ENCODE measurements at places on chromosomes 4 and X.

GRCh38 chr4:127410201-127410600 is 222.6 kb upstream of the INTU start:
- DNase-seq, result no peak

GRCh38 chr4:151887031-151887815 is 126.4 kb upstream of the GATB start:
- no peak for DNase-seq

GRCh38 chr4:1241466-1241935 is 7.4 kb downstream of the CTBP1 start:
- DNase-seq, result no peak

- DNase-seq, result no peak
Measured at GRCh38 chrX:9656871-9657270, 108.8 kb downstream of the GPR143 start.

GRCh38 chr4:88859191-88859812 is 161.7 kb upstream of the NAP1L5 start:
- DNase-seq, result no peak

DNA sequence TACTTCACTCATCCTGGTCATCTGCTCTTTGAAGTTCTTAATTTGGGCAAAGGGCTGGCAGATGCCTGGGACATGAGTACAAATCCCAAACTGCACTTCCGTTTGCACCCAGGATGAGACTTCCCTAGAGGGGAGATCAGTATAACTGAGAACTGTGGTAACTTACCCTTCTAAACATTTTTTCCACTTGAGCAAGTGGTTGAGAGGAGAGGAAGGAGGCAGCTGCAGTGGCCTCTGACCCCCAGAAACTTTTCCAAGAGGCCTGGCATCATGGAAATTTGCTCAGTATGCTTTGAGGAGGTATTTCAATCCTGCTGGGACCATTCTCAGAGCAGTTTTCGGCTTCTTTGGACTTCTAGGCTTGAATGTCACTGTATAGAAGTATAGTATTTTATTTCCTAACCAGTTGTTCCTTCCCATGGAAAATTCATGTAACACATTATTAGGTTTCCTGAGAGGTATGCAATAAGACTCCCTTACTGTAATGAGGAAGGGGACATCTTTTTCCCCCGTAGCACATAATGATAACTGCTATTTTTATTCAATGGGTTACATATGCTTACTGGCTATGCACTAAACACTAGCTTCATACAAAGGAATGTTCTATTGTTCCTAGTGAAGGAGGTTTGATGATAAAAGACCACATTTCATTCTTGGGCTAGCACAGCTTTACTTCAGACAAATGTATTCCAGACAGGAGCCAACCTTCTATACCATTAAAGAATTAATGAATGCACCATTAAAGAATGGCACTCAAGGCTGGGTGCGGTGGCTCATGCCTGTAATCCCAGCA is 129.3 kb downstream of the SHROOM3 start:
- DNase-seq, result no peak

GRCh38 chrX:30246769-30247489 is at the start of gene MAGEB1:
TSS of gene MAGEB1 (plus strand) at chrX:30247146. CDS start at chrX:30250494, 3,348 bp downstream.
- DNase-seq, result no peak

DNA sequence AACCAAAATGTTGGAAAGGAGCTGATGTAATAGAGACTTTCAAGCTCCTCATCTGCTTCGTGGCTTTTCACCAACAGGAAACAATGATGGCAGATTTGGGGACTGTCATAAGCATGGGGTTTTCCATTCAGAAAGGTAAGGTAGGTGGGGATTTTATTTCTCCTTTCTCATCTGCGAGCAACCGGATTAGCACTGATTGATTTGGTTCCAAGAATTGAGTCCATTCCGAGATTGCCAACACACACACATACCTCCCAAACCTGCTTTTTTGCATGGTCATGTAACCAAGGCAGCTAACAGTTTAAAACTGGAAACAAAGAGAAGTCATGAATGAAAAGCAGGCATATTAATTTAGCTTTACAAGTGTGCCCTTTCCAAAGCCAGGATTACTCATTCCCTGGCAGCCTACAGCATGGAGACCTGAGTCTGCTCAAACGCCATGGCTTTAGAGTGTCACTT is 63.0 kb upstream of the LNX1 start:
- no peak for DNase-seq

- DNase-seq, result no peak
Measured at GRCh38 chrX:40140706-40141499, 43.1 kb upstream of the BCOR start.

- no peak for DNase-seq
Measured at GRCh38 chr4:10047967-10048366, 26.7 kb upstream of the SLC2A9 start.

DNA sequence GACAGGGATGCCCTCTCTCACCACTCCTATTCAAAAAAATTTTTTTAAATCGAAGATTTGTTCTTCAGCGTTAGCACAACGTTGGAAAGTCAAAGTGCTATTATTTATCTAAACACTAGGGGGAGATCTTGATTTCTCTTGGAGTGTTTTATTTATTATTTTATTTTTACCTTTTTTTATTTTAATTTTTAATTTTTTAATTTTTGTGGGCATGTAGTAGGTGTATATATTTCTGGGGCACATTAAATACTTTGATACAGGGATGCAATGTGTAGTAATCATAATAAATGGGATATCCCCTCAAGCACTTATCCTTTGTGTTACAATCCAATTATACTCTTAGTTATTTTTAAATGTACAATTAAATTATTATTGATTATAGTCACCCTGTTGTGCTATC is 37.4 kb upstream of the SLC10A4 start:
- no peak for DNase-seq

DNA sequence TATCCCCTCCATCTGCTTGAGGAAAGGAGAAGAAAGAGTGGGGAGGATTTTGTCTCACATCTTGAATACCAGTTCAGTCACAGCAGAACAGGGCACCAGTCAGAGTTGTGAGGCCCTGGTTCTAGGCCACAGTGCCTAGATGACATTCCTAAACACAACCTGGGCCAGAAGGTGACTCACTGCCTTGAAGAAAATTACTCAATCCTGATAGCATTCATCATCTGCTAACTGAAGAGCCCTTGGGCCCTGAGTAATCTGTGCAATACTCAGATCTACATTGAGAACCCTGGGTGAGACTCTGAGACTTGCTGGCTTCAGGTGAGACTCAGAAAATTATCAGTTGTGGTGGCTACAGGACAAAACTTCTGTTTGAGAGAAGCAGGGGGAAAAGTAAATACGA is 20.5 kb upstream of the PRR32 start:
- no peak for DNase-seq

DNA sequence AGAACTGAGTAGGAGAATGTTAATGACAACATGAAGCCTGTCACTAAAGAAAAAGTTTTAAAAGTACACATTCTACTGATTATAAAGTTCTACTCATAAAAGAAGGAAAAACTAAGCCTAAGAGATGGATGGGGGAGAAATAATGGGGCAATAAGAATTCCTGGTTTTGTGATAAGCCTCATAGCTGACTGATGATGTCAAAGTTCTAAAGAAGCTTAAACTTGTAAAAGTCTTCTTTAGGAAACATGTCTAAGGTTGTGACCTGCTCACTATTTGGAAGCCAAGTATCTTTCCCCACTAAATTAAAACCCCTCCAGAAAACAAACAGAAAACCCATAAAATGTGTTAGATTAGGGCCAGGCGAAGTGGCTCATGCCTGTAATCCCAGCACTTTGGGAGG is 232.9 kb upstream of the GIMD1 start:
- no peak for DNase-seq

DNA sequence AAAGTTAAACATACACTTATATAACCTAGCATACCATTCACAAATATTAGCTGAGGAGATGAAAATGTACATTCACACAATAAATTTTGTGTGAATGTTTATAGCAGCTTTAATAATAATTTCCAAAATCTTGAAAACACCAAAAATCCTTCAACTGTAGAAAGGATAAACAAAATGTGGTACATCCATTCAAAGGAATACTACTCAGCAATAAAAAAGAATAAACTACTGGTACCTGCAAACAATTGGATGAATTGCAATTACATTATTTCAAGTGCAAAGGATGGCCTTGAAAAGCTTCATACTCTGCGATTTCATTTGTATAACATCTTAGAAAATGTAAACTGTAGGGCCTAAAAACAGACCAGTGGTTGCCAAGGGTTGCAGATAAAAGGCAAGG is 11.7 kb upstream of the RPS6KA6 start:
- DNase-seq, result no peak

DNA sequence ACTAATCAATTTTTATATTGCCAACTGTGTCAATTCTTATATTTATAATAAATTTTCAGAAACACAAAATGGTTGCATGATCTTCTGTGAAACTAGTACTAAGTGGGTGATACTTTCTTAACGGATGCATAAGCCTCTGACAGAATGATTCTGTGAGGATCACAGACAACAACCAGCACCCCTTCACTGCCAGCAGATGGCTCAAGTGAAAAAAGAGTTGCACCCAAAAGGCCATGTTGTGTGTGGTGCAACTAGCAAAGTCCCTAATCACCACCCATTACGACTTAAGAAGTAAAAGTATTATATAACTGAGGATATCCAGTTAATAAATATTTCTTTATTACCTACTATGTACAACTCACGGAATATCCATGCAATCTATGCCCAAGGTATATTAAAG is 334.0 kb downstream of the PCDH19 start:
- DNase-seq, result no peak

GRCh38 chr4:154998773-154999172 is 209.7 kb upstream of the NPY2R start:
- no peak for DNase-seq

GRCh38 chr4:168832763-168833575 is 177.1 kb downstream of the CBR4 start:
- DNase-seq, result no peak

DNA sequence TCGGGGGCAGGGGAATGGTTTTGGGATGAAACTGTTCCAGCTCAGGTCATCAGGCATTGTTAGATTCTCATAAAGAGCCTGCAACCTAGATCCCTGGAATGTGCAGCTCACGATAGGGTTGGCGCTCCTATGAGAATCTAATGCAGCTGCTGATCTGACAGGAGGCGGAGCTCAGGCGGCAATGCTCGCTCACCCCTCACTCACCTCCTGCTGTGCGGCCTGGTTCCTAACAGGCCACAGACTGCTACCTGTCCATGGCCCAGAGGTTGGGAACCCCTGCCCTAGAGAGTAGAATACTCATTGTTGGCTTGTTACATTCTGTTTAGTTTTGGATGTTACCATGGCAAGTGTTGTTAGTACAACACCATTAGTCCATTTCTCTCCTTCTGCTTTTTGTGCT is 40.8 kb upstream of the STX18 start:
- no peak for DNase-seq

DNA sequence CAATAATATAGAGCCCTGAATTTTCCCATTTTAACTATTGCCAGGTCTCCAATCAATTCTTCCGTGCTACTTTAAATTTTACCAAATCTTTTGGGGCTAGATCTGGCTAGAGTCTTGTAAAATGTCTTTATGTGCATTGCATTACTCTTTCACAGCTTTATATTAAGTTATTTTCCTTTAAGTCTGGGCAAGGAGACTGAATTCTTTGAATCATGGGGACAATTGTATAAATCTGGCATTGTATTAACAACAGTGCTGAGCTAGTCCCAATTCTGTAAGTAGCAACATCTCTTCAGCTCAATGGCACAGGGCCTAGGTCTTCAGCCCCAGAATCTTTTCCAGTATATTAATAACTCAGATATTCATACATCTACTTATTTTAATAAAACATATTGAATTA is 1080.4 kb upstream of the INTU start:
- DNase-seq, result no peak

DNA sequence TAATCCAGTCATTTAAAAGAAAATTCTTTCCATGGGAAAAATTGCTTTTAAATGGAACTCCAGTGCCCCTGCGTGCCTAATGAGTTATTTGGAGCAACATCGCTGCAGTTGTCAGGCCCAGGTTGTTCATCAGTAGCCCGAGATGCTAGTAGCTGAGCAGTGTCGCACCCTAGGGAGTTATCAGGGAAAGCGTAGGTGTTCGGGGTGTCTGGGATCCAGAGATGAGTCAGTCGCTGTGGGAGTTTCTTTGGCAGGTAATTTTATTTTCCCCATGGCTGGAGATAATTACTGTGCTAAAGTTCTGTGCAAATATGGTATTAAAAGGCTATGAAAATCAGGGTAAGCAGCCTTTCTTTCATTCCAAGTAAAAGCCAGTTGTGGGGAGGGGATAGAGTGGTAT is 49.4 kb downstream of the ANXA3 start:
- DNase-seq, result no peak

DNA sequence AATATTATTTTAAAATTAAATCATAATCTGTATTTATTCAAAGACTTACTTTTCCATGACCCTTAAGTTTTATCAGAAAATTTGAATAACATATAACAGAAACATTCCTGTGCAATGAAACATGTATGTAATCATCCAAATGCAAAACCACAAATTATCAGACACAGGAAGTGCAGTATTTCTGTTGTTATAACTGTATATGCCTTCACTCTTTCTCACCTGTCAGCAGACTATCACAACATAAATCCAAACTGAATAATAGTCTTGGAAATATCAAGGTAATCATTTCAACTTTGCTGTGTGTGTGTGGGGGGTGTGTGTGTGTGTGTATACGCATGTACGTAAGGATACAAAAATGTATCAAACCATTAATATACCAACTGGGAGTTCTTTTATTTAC is 285.9 kb downstream of the SLC7A11 start:
- DNase-seq, result no peak

DNA sequence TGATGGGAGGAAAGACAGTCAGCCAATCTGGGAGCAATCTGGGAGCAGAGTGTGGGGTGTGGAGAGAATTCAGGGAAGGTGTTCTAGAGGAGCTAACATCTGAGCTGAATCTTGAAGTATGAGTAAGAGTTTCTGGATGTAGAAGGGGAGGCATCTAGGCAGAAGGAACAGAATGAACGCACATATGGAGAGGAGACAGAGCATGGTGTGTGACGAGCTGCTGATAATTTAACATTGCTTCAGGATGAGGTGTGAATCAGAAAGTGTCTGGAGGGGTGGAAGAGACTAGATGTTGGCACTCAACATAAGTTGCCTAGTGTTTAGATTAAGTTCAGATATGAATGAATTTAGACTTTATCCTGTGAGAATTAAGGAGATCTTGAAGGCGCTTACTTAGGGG is 58.9 kb downstream of the CPE start:
- no peak for DNase-seq

DNA sequence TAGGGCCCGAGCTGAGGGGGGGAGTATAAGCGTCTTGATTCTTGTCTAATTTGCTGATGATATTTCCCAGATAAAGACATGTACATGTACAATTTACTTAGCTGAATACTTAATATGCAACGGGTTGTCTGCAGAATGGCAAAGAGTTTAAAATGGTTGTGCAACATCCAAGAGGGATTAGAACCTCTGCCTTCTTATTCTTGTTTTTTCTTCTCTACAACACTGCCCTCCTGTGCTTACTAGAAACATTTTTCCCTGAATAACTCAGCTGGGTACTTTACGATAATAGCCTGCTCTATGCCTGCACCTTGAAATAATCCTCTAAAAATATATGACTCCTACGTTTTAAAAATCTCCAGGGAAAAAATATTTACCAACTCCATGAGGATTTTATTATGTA is 41.8 kb downstream of the INTS12 start:
- DNase-seq, result no peak

GRCh38 chrX:119990556-119991004 is 47.0 kb upstream of the NKAP start:
- DNase-seq, result no peak
